ENCODE measurements at places on chromosomes 2 and 18.

DNA sequence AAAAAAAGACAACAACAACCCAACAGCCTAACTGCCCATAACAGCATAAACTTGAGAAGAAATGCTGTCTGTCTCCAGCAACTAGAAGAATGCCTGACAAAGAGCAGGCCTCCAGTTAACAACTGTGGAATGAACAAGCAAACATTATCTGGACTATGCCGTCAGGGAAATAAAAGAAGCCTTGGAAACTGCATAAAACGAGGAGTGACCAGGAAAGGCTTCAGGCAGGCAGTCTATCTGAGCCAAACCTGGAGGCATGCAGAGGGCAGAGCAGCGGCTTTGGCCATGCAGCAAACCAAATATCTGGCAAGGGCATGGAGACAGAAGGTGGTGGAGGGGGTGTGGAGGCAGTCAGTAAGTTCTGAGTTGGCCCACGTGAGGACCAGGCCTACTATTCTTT is 11.1 kb downstream of the HES6 start:
- no peak for DNase-seq

GRCh38 chr2:27887830-27888229 is 2.4 kb downstream of the RBKS start:
- no peak for DNase-seq

- no peak for DNase-seq
Measured at GRCh38 chr2:239322416-239323086, 78.3 kb downstream of the HDAC4 start.

- DNase-seq, result no peak
Measured at GRCh38 chr18:52850031-52850560, 510.1 kb downstream of the DCC start.

DNA sequence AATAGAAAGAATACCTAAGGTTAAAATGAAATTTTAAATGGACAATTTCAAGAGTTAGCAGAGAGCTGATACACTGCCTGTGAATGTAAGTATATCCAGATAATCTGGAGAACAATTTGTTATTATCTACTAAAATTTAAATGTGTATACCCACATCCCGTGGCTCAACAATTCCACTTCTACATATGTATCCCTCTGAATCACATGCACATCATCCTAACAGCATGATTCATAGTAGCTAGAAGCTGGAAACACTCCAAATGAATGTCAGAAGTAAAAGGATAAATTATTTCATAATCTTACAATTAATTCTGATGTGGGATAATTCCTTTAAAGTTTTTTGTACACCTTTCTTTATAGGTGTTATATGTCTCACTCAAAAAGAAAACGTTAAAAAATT is 87.9 kb downstream of the CNTNAP5 start:
- no peak for DNase-seq

- no peak for DNase-seq
Measured at GRCh38 chr18:76428396-76429261, 66.4 kb downstream of the ZNF516 start.

DNA sequence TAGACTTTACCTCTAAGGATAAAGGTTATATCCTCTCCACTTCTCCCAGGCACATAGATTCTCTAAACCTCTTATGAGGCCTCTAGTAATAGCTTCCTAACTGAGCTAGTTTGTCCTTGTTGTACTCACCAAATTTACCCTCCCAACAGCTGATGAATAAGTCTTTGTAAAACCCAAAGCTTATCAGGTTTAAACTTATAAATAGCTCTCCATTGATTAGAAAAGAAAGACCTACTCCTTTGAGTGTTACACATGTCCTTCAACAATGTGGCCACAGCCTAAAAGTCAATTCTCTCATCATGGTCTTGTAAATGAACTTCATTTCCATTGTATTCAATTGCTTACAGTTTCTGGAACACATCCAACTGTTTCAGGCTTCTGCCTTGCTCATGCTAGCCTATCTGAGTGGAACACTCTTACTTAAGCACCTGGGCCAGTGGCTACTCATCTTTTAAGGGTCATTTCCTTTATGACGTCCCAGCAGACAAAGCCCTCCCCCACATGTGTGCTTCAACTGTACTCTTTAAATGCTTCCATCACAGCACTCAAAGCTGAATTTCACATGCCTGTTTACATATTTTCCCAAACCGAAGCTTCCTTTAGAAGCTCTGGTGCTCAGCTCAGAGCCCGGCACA is 131.6 kb downstream of the CDH2 start:
- no peak for DNase-seq

DNA sequence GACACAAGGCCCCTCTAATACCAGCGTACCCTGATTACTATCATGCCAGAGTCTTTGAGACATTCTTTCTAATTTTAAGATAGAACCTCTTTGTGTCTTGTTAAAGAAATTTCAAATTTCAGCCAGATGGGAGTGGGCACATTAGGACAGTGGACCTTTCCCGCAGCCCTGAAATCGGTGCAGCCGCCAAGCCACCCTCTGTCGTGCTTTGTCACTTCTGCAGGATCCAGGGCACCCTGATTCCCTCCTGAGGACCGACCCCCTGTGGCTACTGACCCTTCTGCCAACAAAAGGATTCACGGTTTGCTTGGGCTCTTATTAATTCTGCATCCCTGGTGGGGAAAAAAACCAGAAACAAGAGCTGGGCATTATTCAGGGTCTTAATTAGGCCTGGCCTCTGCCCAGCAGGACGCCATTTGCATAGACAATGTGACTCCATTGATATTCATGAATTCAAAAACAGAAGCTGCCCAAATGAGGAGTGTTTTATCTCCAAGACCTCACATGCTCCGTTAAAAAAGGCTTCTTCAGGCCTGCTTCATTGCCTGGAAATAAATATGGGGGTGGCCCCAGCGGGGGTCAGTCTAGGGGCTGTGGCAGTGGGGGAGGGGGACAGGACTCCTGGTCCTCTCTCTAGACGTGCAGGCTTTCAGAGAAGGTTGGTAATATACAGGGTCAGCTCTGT is 116.9 kb downstream of the ALPK2 start:
- DNase-seq, result no peak

- DNase-seq, result no peak
Measured at GRCh38 chr2:45343251-45344017, 267.6 kb downstream of the SRBD1 start.
